Vagina (tissue), 2 donors: ENCODE measurements at places on chromosomes 7 and 10.

- no peaks in the 10 kb centered on the region for H3K4me1 ChIP-seq
- H3K4me3 ChIP-seq, result no peak overlapping the region
- no peak overlapping the region for H3K27ac ChIP-seq
- no peaks in the 10 kb centered on the region for H3K27me3 ChIP-seq
- no peaks in the 10 kb centered on the region for H3K36me3 ChIP-seq
Measured at GRCh38 chr10:73060738-73061635, 35.7 kb downstream of the P4HA1 start.

DNA sequence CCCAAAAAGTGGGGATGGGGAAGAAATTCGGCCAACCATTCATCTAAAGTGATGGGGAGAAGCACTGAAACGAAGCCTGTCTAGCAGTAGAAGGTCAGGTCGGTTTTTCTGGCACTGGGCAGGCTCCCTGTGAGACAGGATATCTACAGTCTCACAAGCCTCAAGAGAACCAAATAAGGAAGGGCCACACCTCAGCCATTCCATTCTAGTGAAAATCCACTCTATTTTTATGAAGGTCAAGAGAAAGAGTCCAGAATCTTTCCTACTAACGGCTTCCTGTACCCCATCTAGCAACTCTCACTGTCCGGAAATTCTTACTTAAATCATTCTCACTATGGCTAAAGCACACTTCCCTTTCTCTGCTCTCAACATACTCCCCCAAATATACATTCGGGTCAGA is 267.1 kb downstream of the PRPF18 start:
- H3K36me3 ChIP-seq, result no peaks in the 10 kb centered on the region
- no peaks in the 10 kb centered on the region for H3K27me3 ChIP-seq
- H3K27ac ChIP-seq, result peak overlapping the region; percentile 27
- H3K4me1 ChIP-seq, result peaks cover 7% of the 10 kb centered on the region
- H3K4me3 ChIP-seq, result no peak overlapping the region
- DNase-seq, result no peak

GRCh38 chr10:96700374-96701099 is 19.8 kb downstream of the PIK3AP1 start:
- H3K4me1 ChIP-seq, result no peaks in the 10 kb centered on the region
- H3K4me3 ChIP-seq, result no peak overlapping the region
- no peaks in the 10 kb centered on the region for H3K27me3 ChIP-seq
- no peaks in the 10 kb centered on the region for H3K36me3 ChIP-seq
- H3K27ac ChIP-seq, result no peak overlapping the region

- H3K27me3 ChIP-seq, result no peaks in the 10 kb centered on the region
- no peak overlapping the region for H3K4me3 ChIP-seq
- H3K27ac ChIP-seq, result no peak overlapping the region
- DNase-seq, result no peak
- H3K36me3 ChIP-seq, result no peaks in the 10 kb centered on the region
Measured at GRCh38 chr7:83921941-83922607, 272.5 kb downstream of the SEMA3A start.

DNA sequence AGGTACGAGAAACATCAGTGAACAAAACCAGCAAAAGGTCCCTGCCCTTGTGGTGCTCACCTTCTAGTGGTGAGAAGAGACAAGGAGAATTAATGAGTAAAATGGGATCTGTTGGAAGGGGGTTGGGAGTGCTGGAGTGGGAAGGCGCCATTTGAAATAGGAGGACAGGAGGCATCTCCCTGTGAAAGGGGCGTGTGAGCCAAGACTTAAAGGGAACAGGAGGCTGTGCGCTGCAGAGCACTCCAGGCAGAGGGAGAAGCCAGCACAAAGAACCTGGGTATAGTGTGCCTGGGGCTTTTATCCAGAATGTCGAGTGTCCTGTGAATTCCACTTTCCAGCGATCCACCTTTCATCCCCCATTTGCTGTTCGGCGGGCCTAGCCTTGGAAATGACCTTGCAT is 497.9 kb upstream of the GALNT17 start:
- H3K4me3 ChIP-seq, result no peak overlapping the region
- no peaks in the 10 kb centered on the region for H3K36me3 ChIP-seq
- no peaks in the 10 kb centered on the region for H3K27me3 ChIP-seq
- no peaks in the 10 kb centered on the region for H3K4me1 ChIP-seq
- no peak for DNase-seq

- H3K27ac ChIP-seq, result peak overlapping the region; percentile 70
- H3K27me3 ChIP-seq, result no peaks in the 10 kb centered on the region
- H3K36me3 ChIP-seq, result no peaks in the 10 kb centered on the region
- no peak for DNase-seq
Measured at GRCh38 chr10:31749981-31750840, 178.4 kb downstream of the ARHGAP12 start.

- H3K4me3 ChIP-seq, result no peak overlapping the region
- peaks cover 13% of the 10 kb centered on the region for H3K4me1 ChIP-seq
- H3K27ac ChIP-seq, result no peak overlapping the region
- no peak for DNase-seq
- no peaks in the 10 kb centered on the region for H3K27me3 ChIP-seq
- H3K36me3 ChIP-seq, result no peaks in the 10 kb centered on the region
Measured at GRCh38 chr7:154911862-154912455, 91.0 kb downstream of the PAXIP1 start.

DNA sequence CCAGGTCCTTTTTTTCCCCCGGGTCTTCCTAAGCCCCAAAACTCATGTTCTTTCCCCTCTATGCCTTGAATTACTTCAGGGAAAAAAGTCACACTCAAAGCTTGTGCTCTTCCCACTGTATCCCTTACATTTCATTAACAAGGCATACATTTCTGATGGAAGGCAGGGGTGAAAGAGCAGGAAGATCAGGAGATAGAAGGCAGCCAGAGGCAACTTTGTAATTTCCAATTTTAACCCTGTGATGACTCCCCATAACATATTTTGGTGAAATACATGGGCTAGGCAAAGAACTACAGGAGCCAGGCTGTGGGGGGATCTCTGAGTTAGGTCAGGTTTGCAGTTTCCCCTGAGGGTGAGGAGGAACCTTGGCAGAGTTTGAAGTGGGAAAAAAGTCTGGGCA is 635.0 kb downstream of the LRMDA start:
- H3K4me1 ChIP-seq, result peaks cover 18% of the 10 kb centered on the region
- no peaks in the 10 kb centered on the region for H3K36me3 ChIP-seq

GRCh38 chr7:5470167-5470532 is 46.5 kb upstream of the TNRC18 start:
- no peaks in the 10 kb centered on the region for H3K27me3 ChIP-seq
- no peak for DNase-seq
- H3K4me1 ChIP-seq, result no peaks in the 10 kb centered on the region
- H3K27ac ChIP-seq, result no peak overlapping the region

DNA sequence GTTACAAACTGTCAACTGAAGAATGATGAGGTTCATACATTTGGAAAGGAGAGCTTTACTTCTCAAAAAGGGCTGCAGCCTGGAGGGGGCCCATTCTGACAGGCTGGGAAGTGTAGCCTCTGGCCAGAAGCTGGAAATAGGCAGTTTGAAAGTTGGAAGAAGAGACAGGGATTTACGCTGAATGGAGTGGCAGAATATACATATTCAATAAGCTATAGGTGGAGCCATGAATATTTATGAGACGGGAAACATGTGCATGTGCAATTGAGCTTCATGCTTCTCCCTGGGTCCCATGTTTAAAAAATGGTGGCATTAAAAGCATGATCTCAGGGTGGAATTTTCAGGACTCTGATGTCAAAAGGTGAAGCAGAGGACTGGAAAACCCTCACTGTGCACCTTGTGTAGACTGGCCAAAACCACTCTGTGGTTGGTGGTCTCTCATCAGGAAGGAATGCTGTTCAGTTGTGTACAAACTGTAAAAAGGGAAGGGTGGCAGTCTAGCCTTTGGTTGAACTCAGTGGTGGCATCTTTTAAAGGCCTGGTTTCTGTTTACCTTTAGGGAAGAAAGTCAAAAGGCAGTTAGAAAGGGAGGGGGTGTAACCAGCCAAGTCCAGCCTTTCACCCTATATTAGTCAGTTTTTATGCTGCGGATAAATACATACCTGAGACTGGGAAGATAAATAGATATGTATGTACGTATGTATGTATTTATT is 7.2 kb upstream of the ACTR3B start:
- H3K27ac ChIP-seq, result no peak overlapping the region
- H3K4me1 ChIP-seq, result no peaks in the 10 kb centered on the region
- DNase-seq, result no peak
- H3K27me3 ChIP-seq, result no peaks in the 10 kb centered on the region
- no peaks in the 10 kb centered on the region for H3K36me3 ChIP-seq

DNA sequence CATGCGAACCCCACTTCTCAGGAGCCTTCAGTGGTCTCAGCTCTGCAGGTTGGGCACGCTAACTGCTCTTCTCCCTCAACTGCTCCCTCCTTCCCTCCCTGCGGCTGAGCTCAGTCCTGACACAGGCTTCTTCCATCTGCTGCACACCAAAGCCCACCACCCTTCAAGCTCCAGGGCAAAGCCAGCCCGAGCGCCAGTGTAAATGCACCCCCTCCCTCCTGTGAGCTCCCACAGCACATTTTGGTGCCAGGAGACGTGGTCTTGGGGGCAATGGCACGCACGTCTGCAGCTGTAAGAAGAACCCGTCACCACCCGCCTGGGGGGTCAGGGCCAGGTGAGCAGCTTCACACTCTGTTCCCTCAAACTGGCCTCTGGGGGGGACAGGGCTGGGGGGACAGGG is 15.9 kb downstream of the VIPR2 start:
- H3K4me1 ChIP-seq, result no peaks in the 10 kb centered on the region
- DNase-seq, result no peak

DNA sequence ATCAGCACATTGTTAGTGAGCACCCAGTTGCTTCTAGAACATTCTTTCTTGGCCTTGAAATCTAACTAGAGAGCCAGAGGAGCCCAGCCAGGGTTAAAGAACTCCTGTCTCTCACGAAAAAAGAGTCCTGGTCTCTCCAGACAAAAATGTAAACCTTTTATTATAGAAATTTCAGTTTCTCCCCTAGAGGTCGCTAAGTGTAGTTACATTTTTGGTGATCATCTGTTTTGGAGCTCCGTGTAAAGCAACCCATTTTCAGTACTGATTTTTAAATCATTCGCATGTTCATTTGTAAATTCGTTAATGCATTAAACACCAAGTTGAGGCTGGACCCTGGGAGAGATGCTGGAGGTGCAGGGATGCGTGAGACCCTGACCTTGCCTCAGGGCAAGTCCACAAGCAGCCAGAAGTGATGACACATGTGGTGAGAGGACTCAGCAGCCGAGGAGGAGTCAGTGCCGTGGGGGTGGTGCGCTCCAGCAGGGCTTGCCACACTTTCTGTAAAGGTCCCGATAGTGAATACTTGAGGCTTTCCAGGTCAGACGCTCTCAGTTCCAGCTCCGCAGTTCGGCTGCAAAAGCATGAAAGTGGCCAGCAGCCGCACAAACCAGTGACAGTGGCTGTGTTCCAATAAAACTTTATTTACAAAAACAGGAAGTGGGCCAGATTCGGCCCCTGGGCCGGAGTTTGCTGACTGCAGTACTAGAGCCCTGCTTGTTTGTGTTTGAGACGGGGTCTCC is 578.6 kb upstream of the FOXK1 start:
- no peaks in the 10 kb centered on the region for H3K36me3 ChIP-seq
- no peak for DNase-seq
- no peak overlapping the region for H3K27ac ChIP-seq
- no peak overlapping the region for H3K4me3 ChIP-seq
- H3K4me1 ChIP-seq, result no peaks in the 10 kb centered on the region
- no peaks in the 10 kb centered on the region for H3K27me3 ChIP-seq

DNA sequence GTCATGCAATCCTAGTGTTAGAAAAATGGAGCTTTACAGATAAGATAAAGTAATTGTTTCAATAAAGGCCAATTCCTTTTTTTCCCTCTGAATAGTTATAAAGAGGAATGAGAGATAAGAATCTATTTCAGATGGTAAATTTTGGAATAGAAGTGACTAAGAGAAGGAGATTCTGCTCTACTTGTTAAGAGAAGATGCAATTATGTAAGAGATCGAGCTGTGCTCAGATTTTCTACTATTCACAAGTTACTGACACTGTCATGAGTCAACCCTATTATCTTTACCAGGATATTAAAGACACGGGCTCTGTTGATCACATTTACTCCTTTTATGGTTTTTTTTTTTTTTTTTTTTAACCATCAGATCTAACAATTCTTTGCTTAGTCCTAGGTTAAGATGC is 511.3 kb downstream of the ARL4A start:
- no peak overlapping the region for H3K27ac ChIP-seq
- H3K36me3 ChIP-seq, result no peaks in the 10 kb centered on the region
- DNase-seq, result no peak

DNA sequence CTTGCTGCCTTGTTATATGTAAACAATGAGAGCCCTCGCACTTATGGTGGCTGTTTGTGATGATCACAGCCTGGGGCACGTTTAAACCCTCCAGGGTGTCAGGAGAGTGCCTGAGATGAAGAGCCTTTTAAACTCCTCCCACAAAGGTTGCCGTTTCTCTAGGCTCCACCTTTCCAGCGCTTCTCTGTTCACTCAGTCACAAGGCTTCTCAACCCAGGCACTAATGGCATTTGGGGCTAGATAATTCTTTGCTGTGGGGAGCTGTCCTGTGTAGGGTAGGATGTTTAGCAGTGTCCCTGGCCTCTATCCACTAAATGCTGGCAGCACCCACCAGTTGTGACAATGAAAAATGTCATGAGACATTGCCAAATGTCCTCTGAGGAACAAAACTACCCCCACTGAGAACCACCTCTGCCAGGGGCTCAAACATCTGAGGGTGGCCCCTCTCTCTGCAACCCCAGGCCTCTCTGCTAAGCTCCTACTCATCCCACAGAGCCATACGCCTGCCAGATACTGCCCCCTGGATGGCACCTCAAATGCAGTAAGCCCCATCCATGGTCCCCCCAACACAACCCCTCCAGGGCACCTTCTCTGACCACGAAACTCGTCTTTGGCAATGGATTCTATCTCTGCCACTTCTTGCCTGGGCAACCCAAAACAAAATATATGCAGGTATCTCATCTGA is 144.3 kb upstream of the ZMIZ1 start:
- no peaks in the 10 kb centered on the region for H3K4me1 ChIP-seq
- no peak for DNase-seq
- no peaks in the 10 kb centered on the region for H3K27me3 ChIP-seq
- no peak overlapping the region for H3K4me3 ChIP-seq
- no peaks in the 10 kb centered on the region for H3K36me3 ChIP-seq
- H3K27ac ChIP-seq, result no peak overlapping the region

GRCh38 chr7:18555120-18555519 is 59.6 kb downstream of the HDAC9 start:
- no peak for DNase-seq
- no peak overlapping the region for H3K4me3 ChIP-seq
- H3K27me3 ChIP-seq, result no peaks in the 10 kb centered on the region
- H3K27ac ChIP-seq, result no peak overlapping the region
- no peaks in the 10 kb centered on the region for H3K36me3 ChIP-seq

- no peaks in the 10 kb centered on the region for H3K36me3 ChIP-seq
- no peaks in the 10 kb centered on the region for H3K4me1 ChIP-seq
- H3K4me3 ChIP-seq, result no peak overlapping the region
- no peak for DNase-seq
Measured at GRCh38 chr7:11784769-11785536, 47.0 kb downstream of the THSD7A start.

DNA sequence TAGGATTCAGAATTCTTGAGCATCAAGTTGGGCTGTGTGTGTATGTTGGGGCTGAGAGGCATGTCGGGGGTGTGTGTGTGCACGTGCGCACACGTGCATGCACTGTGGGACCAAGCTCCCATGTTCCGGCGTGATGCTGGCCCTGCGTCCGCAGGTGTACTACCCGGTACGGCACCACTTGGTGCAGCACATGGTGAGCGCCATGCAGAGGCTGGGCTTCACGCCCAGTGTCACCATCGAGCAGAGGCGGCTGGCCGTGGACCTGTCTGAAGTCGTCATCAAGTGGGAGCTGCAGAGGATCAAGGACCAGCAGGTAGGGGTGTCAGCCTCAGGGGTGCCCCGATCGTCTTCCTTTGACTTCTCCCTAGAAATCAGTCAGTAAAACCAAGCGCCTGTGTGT is 77.7 kb downstream of the TRRAP start:
- no peaks in the 10 kb centered on the region for H3K4me1 ChIP-seq
- no peaks in the 10 kb centered on the region for H3K27me3 ChIP-seq
- H3K36me3 ChIP-seq, result peaks cover 95% of the 10 kb centered on the region
- no peak overlapping the region for H3K27ac ChIP-seq
